ENCODE measurements at places on chromosomes 6 and 20.

GRCh38 chr20:50563133-50563944 is 53.2 kb downstream of the PTPN1 start:
- DNase-seq = peak; percentile 73

GRCh38 chr6:16802071-16802470 is 40.8 kb upstream of the ATXN1 start:
- no peak for DNase-seq

GRCh38 chr6:29486577-29486976 is 1.2 kb downstream of the MAS1L start:
- DNase-seq = no peak

GRCh38 chr6:42040856-42041480 is 9.4 kb upstream of the TAF8 start:
- DNase-seq = no peak

GRCh38 chr6:68069921-68070710 is 565.0 kb upstream of the ADGRB3 start:
- no peak for DNase-seq

GRCh38 chr20:25252230-25252651 is 4.4 kb downstream of the PYGB start:
- no peak for DNase-seq

DNA sequence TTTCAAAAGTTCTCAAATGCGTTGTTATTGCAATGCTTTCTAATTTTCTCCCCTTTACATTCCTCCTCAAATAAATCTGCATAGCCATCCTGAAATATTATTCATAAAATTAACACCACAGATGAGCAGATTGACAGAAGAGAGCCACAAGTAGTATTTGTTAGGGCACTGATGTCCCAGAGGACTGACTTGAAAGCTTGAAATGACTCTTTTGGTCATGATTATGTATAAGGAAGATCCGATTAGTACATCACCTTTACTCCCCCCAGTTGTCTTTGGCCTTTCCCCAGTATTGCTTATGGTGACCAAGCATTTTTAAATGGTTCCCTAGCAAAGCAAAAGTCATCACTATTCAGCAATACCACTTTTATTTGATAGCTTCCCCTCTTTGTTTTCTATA is 187.6 kb downstream of the ADAT2 start:
- no peak for DNase-seq

GRCh38 chr6:106750142-106750918 is 121.0 kb downstream of the QRSL1 start:
- DNase-seq = peak; percentile 94

DNA sequence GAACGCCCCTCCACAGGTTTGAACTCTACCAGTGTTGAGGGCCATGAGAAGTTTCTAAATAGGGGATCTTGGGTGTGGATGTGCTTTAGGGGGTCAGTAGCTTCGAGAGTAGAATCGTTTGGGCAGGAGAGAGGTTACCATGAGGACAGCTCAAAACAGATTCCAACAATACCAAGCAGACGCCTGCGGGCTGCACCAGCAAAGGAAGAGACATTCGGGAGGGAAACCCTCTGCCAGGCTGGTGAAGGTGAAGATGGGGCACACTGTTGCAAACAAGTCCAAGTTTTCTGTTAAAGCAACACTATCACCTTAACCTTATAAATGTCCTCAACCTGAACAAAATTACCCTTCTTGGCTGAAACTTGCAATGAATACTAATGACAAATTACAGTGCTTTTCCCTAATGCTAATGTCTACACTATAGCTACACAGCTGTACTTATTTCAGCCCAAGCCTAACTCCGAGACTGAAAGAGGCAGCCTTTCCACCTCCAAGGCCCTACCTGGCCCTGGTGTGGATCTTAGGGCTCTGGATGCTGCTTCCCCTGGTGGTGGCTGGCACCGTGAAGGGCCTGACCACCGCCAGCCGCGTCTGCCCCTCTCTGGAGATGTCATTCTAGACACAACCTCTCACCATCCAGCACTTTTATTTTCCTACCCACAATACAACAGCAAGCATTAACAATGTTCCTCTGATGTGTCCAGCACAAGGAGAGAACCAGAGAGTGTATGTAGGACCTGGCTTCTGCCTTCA is 80.1 kb downstream of the DLL1 start:
- no peak for DNase-seq

- DNase-seq = no peak
Observed at GRCh38 chr6:169069356-169069755, 184.3 kb downstream of the THBS2 start.

GRCh38 chr20:36305602-36306551 is at the start of gene DLGAP4:
DLGAP4 (plus strand) TSS chr20:36306339; CDS start chr20:36431718, 125,379 bp downstream.
- no peak for DNase-seq

GRCh38 chr20:63966172-63966943 is 3.4 kb downstream of the ZNF512B start:
- no peak for DNase-seq

DNA sequence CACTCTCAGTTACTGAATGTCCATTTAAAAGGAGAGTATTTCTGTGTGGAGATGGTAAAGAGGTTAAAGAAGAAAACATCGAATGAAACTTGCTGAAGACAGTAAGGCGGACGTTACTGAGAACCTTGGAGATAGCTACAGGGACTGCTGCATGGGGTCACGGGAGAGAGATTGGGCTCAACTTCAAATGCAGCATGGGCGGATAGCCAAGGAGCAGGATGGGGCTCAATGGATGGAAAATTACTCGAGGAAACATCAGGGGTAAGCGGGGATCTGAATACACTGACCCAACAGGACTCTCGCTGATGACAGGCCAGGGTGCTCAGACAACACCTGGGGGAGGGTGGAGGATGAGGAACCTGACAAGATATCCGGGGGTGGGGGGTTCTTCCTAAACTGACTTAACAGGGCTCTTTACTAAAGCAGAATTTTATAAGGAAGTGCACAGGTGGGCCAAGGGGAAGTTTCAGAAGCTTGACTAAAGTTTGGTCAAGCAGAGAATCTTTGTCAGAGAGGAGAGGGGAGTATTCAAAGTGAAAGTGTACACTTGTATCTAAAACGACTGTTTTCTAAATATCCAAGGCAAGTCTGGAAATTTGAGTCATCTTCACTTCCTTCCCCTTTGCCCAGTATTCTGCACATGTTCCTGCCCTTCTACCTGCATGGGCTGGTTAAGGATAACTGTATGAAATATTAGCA is 22.8 kb downstream of the ECT2L start:
- no peak for DNase-seq

- DNase-seq = no peak
Observed at GRCh38 chr6:88167352-88167937, 1.3 kb upstream of the CNR1 start.

- DNase-seq = no peak
Observed at GRCh38 chr20:17584689-17585088, 14.8 kb downstream of the DSTN start.

DNA sequence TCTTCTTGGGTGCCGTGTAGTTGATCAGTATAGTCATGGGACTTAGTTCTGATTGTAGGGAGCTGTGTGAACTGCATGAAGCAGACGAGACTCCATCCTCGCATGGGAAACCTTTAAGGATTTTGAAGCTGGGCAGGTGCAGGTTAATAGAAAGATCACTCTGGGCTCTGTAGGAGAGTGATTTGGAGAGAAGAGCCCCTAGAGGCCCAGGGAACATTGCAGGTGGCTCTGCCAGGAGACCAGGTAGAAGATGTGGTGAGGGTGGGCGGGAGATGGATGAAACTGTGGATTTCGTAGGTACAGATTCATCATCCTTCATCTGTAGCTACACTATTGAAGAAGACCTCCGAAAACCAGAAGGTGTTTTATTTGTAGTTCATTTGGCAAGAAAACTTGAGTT is 53.3 kb downstream of the UTRN start:
- no peak for DNase-seq

DNA sequence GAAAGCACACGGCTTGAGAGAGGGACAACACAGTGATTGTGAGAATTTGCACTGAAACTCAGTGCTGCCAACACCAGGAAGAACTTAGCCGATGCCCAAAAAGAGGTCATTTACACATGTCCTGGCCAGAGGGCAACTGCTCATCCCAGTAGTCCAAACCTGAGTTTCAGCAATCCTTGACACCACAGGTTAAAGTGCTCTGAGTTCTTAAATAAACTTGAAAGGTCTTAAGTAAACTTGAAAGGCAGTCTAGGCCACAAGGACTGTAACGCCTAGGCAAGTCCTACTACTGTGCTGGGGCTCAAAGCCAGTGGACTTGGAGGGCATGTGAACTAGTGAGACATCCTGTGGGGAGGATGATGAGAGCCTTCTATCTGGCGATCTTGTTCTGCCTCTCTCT is 14.1 kb downstream of the SNX14 start:
- no peak for DNase-seq

DNA sequence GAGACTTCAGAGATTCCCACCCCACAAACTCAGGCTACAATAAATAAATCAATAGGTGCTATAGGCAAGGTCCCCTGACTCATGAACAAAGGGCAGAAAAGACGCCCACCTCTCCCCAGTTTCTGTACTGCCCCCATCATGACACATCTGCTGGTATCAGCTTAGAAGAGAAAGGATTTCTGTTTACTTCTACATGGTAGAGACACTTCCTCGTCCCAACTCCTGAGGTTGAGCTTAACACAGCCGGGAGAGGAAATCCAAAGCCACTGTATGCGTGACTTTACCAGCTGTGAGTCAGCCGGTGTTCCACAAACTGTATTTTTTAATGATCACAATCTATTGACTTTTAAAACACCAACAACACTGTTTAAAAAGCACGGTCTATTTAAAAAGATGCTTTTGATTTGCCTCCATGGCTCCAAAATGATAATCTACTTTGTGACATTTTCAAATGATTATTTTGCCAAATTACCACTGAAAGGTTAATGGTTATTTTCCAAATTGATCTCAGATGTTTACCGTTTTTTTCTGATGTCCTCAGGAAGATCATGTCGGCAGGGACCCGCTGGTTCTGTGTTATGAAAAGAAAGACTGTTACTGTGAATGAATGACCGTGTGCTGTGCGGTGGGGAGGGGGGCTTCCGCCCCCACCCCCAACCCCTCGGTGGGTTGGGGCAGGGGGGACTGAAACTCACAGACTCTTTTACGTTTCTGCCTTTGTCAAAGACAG is 72.5 kb downstream of the ATP9A start:
- DNase-seq = peak; percentile 53

- DNase-seq = no peak
Observed at GRCh38 chr20:60113024-60113724, 155.0 kb downstream of the CDH26 start.

DNA sequence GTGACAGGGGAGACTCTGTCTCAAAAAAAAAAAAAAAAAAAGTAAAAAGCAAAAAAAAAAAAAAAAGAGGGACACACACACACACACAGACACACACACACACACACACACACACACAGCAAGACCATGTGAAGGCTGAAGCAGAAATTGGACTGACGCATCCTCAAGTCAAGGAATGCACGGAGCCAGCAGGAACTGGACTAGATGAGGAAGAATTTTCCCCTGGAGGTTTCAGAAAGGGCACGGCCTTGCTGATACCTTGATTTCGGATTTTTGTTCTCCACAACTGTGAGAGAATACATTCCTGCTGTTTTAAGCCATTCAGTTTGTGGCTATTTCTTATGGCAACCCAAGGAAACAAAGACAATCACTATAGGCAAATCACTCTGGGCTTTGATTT is 176.9 kb upstream of the SALL4 start:
- no peak for DNase-seq

DNA sequence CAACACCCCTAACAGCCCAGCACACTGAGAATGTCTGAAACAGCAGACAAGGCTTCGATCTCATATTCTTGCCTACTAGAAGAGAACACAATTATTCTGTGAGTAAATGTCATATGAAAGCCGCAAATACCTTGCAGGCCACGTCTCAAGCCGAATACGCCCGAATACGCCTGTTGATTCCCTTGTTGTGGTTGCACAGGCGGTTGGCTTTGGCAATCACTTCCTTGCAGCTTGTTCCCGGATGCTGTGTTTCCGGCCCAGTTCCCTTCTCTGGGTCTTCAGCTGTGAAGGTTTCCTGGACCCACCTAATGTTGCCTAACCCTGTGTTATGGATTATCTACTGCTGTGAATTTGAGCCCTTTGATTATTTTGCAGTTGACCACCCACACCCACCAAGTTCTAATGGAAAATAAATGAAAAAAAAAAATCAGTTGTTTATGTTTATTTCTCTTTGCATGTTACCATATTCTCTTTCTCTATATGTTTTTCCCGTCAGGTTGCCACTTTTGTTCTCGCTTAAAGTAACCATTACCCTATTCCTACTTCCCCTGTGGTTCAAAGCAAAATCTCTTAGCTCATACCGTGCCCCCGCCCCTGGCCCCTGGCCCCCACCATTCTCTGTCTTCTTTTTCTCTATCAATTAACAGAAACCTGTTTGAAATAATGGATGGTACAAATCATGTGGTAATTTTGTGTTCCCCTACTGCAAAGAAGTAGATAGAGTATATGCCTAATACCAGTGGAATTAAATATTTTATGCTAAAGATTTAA is 172.4 kb downstream of the ADGB start:
- DNase-seq = no peak

DNA sequence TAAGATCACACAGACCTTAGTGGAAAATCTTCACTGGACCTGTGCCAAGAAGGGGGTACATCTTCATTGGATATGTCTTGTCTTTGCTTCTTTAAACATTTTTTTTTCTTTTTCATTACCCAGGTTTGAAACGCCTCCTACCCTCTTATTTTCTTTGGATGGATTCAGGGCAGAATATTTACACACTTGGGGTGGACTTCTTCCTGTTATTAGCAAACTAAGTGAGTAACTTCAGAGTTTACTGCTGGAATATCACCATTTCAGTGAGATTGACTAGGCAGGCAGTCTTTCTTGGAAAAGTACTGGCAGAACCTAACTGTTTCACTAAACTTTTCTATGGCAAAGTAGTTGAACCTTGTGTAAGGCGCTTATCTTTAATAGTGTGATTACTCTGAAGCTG is 47.0 kb downstream of the ENPP1 start:
- no peak for DNase-seq

- no peak for DNase-seq
Observed at GRCh38 chr6:142380626-142381025, 78.8 kb downstream of the ADGRG6 start.

GRCh38 chr6:15754035-15754705 is 91.3 kb upstream of the DTNBP1 start:
- DNase-seq = no peak

GRCh38 chr6:29678114-29678513 is 2.8 kb downstream of the ZFP57 start:
- DNase-seq = no peak

- no peak for DNase-seq
Observed at GRCh38 chr20:37804584-37805566, 98.1 kb upstream of the VSTM2L start.

DNA sequence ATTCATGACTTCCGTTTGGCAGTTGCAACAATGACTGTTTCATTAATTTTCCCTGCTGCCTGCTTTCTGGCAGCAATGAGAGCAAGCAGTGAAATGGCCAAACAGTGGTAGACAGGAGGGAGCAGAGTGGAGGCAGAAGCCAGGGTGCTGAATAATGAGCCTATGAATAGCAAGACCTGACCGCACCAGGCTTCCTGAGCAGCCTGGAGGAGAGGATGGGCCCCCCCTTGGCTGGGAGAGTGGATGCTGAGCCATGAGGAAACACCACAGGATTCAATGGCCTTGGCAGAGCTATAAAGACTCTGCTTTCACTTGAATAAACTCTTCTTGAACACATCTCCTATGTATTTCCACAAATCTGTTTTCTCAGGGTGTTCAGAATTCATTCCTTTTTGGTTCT is 68.1 kb upstream of the SNRPB2 start:
- DNase-seq = no peak

- DNase-seq = no peak
Observed at GRCh38 chr6:134077301-134077700, 24.9 kb upstream of the SLC2A12 start.

- DNase-seq = no peak
Observed at GRCh38 chr6:64250126-64250525, 614.5 kb downstream of the PHF3 start.

Measured in DMS153 (cell line).